ENCODE measurements at places on chromosomes 6 and 20.

GRCh38 chr20:50320901-50321796 lies 130.5 kb downstream of the CEBPB start:
- no peaks in the 10 kb centered on the region for H3K27me3 ChIP-seq
- no peak overlapping the region for H3K4me3 ChIP-seq
- peaks cover 2% of the 10 kb centered on the region for H3K4me1 ChIP-seq

DNA sequence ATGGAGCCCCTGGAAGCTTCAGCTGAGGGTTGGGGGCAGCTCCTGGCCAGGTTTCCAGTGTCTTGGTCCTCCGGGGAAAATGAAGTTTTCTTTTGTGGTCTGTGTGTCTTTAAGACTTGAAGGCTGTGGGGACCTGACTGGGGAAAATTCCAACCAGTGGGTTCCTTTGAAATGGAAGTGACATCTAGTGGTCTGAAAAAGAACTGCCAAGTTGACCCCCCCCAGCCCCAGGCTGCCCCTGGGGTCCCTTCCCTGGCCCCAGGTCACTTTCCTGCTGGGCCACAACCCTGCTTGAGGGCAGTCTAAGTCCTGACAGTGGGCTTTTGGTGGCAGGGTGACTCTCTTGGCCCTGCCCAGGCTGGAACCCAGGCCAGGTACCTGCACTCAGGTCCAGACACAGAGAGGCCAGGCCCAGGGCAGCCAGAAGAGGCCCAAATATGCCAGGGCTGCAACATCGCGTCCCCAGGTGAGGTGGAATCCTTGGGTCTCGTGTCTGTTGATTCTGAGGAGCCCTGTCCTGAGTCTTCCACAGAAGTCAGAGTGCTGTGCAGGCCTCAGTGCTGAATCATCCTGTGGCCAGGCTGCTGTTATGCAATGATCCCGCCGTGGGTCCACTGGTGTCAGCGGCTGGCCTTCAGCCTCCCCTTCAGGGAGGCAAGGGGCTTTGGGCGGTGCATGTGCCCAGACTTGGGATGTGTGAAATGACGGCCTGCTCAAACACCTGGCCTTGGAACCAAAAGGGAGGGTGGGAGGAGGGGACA lies 68.4 kb downstream of the VEGFA start:
- no peaks in the 10 kb centered on the region for H3K36me3 ChIP-seq
- no peak for DNase-seq
- no peak overlapping the region for H3K27ac ChIP-seq
- H3K4me1 ChIP-seq: no peaks in the 10 kb centered on the region
- H3K27me3 ChIP-seq: no peaks in the 10 kb centered on the region

DNA sequence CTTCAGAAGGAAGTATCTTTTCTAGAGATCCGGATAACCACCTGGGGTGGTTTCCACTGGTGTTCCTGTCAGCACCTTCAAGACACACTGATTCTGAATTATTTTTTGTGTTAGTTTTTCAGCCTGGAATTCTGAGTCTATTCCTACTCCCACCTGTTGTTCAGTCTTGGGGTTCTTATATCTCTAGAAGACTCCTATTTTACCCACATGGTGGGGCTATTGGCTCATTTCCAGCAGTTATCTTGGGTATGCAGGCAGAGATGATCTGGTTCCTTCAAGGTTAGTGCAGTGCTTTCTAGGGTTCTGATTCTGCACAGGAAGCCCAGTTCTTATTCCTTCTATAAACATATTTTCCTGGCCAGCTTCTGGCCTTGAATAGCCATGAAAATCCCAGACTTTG lies 175.6 kb upstream of the PDE7B start:
- no peaks in the 10 kb centered on the region for H3K27me3 ChIP-seq
- H3K4me1 ChIP-seq: no peaks in the 10 kb centered on the region
- no peak overlapping the region for H3K4me3 ChIP-seq
- no peak overlapping the region for H3K27ac ChIP-seq
- no peaks in the 10 kb centered on the region for H3K36me3 ChIP-seq

GRCh38 chr20:8693709-8694108 lies 375.2 kb upstream of the PLCB4 start:
- no peaks in the 10 kb centered on the region for H3K4me1 ChIP-seq
- H3K27ac ChIP-seq: no peak overlapping the region
- H3K36me3 ChIP-seq: no peaks in the 10 kb centered on the region
- H3K27me3 ChIP-seq: no peaks in the 10 kb centered on the region
- DNase-seq: no peak

GRCh38 chr6:12339022-12339421 lies 48.9 kb downstream of the EDN1 start:
- peaks cover 3% of the 10 kb centered on the region for H3K4me1 ChIP-seq
- DNase-seq: no peak
- H3K27me3 ChIP-seq: no peaks in the 10 kb centered on the region
- no peaks in the 10 kb centered on the region for H3K36me3 ChIP-seq

DNA sequence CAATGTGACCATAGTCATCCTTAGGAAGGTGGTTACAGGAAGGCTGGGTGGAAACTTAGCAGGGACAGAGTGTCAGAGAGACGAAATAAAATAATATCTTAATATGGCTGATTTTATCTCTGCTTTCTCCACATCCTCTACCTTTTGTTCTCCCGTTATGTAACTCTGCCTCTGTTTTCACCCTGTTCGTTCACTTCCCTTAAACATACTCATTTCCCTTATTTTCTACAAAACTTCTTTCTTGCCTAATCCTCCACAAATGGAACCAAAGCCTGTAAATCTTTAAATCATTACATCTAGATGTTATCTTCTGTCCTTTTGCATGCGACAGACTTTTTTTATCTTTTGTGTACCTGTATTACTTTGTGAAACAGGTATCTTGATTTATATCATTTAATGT lies 23.3 kb upstream of the CRIP3 start:
- H3K4me3 ChIP-seq: no peak overlapping the region
- no peak overlapping the region for H3K27ac ChIP-seq
- no peaks in the 10 kb centered on the region for H3K36me3 ChIP-seq
- no peaks in the 10 kb centered on the region for H3K4me1 ChIP-seq
- no peak for DNase-seq

Measured in iPS DF 6.9 (cell line).